ENCODE measurements at places on chromosomes 16 and 17. TPM values are rescaled to one million over a fixed set of nuclear protein-coding genes. Genes with fewer than 3 reads are reported as not detected.
A peak's percentile ranks its signal among the peaks of the same experiment; 100 is the strongest.

Gene CDK5R1
- 1.7 TPM for total RNA-seq

Gene ZG16B
- not detected for total RNA-seq

Gene MYH2
- total RNA-seq, result not detected

Gene CREBBP
- total RNA-seq, result 116 TPM

Gene TSPOAP1
- total RNA-seq, result 21.0 TPM

Gene CDH5
- total RNA-seq, result 9.0 TPM

Gene GH1
- total RNA-seq, result not detected

- DNase-seq, result no peak
Observed at GRCh38 chr16:29903590-29903989, 3.3 kb downstream of the ASPHD1 start.

- no peak for DNase-seq
Observed at GRCh38 chr16:72164691-72165090, 7.3 kb downstream of the PMFBP1 start.

- DNase-seq, result no peak
Observed at GRCh38 chr16:11539641-11540050, 47.1 kb downstream of the LITAF start.

DNA sequence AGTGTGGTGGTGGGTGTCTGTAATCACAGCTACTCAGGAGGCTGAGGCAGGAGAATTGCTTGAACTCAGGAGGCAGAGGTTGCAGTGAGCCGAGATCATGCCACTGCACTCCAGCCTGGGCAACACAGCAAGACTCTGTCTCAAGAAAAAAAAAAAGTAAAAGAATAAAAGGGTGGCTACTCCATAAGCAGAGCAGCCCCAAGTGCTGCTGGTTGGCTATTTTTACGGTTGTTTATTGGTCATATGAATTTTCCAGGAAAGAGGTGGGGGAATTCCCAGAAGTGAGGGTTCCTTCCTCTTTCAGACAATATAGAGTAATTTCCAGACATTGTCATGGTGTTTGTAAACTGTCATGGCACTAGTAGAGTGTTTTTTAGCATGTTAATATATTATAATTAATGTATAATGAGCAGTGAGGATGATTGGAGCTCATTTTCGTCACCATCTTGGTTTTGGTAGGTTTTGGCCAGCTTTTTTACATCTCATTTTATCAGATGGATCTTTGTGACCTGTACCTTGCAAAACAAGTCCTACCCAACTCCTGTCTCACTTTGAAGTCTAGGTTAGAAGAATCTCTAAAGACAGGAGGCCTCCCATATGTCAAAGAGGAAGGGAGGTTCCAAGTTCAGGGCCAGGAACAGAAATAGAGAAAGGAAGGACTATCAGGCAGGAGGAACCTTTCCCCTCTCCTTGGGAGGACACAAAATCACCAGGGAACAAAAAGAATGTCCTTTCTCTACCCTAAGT, 39.1 kb downstream of the HOXB1 start:
- no peak for DNase-seq

GRCh38 chr17:13601776-13602551, at the start of gene HS3ST3A1:
HS3ST3A1 (minus strand) TSS chr17:13601929; CDS start chr17:13601129, 800 bp downstream.
- peak; percentile 85 for DNase-seq

DNA sequence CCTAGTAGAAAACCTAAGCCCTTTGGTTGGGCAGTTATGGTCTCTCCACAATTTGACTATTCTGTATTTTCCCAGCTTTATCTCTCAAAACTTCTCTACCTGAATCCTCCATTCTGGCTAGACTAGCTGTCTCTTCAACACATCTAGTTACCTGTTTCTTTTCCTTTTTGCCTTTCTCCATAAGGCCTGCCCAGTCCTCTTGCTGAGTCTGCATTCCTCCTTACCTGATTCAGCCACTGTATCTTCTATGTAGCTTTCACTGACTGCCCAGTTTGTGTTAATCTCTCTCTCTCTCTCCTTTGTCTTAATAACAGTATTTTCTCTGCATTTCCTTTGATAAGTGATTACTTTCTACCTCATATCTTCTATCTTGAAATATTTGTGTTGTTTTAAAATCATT, 2.1 kb upstream of the EVI2A start:
- DNase-seq, result no peak

- DNase-seq, result no peak
Observed at GRCh38 chr17:12955521-12955920, 62.3 kb downstream of the ELAC2 start.

GRCh38 chr16:75288596-75289120, 37.2 kb upstream of the BCAR1 start:
- peak; percentile 28 for DNase-seq

Measured in stomach (tissue), 19 donors.